ENCODE measurements at places on chromosomes 11 and 22.

DNA sequence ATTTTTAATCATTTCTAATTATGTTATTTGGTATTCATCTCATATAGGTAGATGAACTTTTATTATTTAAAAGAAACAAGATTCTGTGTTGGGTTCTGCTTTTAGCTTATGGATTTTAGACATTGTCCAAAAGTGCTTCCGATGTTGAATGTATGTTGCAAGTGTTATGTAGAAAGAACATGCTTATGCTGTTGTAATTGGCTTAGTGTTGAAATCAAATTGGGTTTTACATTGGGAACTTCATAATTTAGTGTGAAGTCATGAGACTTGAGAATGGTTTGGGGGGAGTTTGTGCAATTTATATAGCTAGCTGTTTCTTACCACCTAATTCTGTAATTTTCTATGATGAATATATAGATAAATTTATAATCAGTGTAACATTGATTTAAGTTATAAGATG lies 3.6 kb downstream of the MTMR3 start:
- DNase-seq: no peak

GRCh38 chr11:81112718-81113117 lies 1620.9 kb downstream of the FAM181B start:
- DNase-seq: no peak

- no peak for DNase-seq
These were observed 19.8 kb upstream of the PRAME start for GRCh38 chr22:22578702-22579424.

DNA sequence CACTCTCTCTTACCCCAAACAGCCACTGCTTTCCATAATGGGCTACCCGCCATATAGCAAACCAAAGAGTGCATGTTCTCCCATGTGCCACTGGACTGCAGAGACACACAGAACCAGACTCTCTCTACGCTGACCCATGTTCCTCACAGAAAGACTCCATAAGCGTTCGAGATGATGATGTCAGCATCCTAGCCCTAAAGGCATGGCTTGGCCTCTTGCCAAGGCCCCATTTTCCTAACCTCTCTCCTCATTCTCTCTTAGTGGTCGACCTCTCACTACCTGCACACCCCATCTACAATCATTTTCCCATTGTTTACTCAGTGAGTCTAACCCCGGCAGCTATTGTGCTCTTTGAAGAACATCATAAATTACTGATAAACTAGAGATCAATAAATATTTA lies 4.9 kb downstream of the NDUFC2 start:
- no peak for DNase-seq

GRCh38 chr22:30650508-30651116 lies 15.0 kb downstream of the SLC35E4 start:
- DNase-seq: no peak

- no peak for DNase-seq
These were observed 165.3 kb downstream of the TTC28 start for GRCh38 chr22:28514321-28514821.

DNA sequence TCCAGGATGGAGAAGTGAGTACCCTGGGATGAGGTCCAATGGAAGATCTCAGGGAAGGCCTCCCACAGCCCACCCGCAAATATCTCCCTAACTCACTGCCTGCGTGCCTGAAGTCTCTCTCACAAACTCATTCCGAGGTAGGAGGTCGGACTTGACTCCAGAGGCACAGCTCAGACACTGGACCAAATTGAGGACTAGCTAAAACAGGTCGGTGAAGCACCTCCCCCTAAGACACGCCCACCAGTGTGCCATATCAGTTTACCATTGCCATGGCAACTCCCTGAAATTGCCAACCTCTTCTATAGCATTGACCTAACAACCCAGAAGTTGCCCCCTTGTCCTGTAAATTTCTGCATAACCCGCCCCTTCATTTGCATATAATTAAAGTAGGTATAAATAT lies 17.5 kb downstream of the RPL3 start:
- no peak for DNase-seq

DNA sequence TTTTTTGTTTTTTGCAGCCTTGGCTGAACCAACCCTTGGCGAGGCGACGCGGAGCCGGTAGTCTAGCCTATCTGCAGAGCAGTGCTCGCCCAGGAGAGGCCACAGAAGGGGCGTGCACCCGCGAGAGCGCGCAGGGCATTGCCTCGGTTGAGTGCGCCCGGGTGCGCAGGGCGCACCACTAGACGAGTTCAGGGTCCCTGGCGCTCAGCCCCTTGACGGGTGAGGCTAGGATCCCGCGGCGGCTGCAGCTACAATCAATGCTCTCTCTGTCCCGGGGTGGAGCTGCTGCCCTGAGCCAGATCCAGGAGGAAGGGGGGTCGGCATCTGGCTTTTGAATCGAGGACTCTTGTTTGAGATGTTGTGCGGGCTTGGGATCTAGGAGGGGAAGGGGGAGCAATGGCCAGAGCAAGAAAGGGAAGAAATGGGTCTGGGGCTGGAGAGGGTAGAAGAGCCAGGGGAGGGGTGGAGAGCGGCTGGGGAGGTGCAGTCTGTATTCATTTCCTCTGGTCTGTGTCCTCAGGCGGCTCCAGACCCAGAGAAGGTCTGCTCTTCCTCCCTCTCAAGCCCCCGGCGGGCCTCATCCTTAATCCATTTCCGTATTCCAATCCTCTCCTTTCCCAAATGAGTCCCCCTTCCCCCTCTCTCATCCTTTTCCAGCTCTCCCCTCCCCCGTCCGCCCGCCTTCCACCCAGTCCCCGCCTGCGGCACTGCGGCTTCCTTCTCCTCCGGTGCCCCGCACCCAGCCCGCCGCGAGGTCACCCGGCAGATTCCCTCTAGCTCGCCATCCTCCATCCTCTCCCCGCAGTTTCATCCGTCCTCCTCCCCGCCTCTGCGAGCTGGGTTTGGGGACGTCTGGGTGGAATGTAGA lies 797 bp downstream of the THY1 start:
- no peak for DNase-seq

- no peak for DNase-seq
These were observed 132.7 kb downstream of the FAT3 start for GRCh38 chr11:92357344-92357743.

Data from stimulated activated CD4-positive, alpha-beta T cell treated with anti-CD3 and anti-CD28 coated beads, Interleukin-2, amount 100 ng/mL, for 4 hours (primary cell).